ENCODE measurements at places on chromosomes 6 and 20. TPM values are rescaled to one million over a fixed set of nuclear protein-coding genes. Genes with fewer than 3 reads are reported as not detected.
A peak's percentile ranks its signal among the peaks of the same experiment; 100 is the strongest.

- no peak for DNase-seq
Measured at GRCh38 chr20:57770852-57771720, 61.3 kb upstream of the PMEPA1 start.

VSX1 gene
- total RNA-seq = not detected

DNA sequence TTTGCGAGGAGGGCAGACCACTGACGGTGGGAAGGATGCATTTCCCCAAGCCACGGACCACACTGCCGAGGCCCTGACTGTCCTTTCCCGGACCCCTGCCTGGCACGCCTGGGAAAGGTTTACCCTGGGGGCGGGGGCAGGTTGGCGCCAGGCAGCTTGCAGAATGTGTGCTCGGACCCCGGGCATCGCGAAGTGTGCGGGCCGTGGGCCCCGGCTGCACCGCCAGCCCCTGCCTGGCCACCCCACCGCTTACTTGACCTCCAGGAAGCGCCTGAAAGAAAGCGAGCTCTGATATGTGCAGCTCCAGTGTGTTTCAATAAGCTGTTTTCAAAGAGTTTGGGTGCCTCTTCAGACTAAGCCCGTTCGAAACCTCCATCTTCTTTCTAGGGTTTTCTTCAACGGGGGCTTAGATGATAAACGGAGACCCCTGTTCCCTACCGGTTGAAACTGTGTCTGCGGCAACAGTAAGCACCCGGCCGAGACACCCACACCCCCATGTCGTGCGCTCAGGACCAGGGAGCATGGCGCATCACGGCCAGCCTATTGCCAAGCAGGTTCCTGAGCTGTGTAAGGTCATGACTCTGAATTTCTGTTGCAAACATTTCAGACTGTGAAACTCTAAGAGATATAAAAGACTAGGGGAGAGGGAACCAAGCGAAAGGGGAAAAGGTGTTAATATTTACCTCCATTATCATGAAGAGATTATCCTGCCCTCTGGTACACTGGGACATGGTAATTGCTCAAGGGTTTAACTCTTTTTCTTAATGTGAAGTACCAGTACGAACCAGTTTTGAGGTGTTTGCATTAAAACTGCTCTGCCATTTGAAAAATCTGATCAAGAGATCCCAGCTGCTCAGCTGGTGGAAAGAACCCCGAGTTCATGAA lies 231.2 kb upstream of the FOXQ1 start:
- no peak for DNase-seq

DNA sequence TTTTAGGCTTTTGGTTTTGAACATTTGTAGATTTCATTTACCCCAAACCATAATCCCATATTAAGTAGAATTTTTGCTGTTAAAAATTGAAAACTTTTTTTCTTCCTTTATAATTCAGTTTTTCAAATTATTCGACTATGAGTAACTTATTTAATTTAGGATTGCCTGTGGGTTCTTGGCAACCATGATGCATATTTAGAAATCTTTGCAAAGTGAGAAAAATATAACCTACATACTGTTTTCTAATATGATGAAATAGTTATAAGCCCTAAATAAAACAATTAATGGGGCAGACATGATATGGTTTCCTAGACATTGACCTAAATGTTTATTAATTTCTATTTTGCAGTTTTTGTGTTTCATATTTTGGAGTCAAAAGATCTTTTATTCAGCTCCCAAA lies 23.6 kb downstream of the NEDD9 start:
- DNase-seq = no peak

GRCh38 chr20:53445321-53445731 lies 148.3 kb downstream of the ZNF217 start:
- DNase-seq = no peak

WFDC12 gene
- not detected for total RNA-seq

DNA sequence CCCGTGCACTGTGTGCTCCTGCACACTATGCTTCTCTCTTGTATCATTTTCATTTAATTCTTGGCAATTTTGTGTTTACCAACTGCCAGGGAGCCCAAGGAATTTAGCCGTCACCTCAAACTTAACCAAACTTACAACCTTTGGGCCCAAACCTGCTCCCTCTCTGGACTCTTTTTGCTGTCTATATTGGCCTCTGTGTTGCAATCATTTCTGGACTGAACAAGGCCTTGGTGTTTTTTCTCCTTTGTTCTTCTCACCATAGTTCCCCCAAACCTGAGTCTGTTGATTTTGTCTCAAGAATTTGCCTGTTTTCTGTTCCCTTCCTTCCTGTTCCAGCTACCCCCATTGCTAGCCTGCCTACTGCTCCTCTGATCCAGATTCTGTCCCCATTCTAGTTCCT lies 19.2 kb downstream of the DCBLD1 start:
- no peak for DNase-seq

DNA sequence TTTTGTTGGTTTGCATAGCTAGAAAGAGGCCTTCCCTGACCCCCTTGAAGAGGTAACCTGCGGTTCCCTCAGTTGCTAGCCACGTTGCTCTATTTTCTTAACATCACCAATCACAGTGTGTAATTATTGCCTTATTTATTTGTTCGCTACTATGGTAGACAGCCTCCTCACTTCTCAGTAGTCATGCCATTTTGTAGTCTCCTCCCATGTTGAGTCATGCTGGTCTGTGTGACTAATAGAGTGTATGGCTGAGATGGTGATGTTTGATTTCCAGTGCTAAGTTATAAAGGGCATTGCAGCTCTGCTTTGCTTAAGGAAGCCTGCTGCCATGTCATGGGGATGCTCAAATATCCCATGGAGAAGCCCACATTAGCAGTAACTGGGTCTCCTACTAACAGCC lies 236.6 kb upstream of the CHD6 start:
- DNase-seq = peak; percentile 84

DNA sequence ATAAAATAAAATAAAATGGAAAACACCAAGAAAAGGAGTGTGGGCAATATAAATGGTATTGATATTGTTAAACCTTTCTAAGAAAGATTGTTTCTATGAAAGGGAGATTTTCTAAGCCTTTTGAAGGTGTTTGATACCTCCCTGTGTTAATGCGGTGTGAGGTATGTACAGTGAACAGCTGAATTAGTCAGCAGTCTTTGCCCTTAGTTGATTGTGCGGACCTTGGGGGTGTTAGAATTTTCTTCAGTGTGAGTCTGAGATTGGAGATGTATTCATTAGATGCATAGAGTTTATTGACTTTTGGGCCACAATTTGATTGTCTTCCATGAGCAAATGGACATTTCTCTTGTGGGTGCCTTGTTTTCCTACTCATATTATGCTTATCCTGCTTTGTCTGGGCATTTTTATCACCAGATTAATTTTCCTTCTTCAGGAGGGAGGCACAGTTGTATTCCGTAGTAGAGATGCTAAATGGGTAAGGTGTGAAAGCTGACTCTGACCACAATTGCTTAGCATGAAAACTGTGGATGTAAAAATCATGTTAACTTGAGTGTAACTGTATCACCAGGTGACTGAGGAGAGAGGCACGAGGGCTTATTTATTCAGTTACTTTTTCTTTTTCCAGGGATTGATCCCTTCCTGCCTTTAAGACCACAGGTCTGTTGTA lies 42.2 kb downstream of the CDYL start:
- no peak for DNase-seq

MYLK4 gene
- 0.02 TPM for total RNA-seq

MLN gene
- total RNA-seq = not detected

CFAP61 gene
- 0.35 TPM for total RNA-seq

FAXC gene
- total RNA-seq = 5.9 TPM

GRCh38 chr20:23636182-23636907 lies 1.4 kb downstream of the CST3 start:
- DNase-seq = no peak

MYCT1 gene
- 1.8 TPM for total RNA-seq

DNA sequence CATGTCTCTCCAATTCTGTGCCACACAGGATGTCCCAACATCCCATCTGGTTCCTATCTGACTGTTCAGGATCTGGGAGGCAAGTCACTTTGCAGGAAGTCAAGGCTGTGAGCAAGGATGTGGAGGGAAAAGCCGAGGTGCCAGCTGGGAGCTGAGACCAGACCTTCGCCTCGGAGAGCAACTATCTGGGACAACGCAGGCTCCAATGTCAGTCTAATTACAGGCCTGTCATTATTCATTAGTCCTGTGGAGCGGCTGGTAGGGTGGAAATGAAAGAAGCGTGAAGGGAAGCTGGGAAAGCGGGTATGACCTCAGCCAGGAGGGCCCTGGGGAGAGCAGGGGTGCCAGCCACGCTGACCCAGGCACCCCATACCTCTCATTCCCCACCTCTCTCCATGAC lies 147.3 kb downstream of the UNC5CL start:
- DNase-seq = no peak

XKR7 gene
- not detected for total RNA-seq

- DNase-seq = no peak
Measured at GRCh38 chr20:959996-960615, 42.0 kb downstream of the RSPO4 start.

BMP7 gene
- total RNA-seq = 0.03 TPM

SEC63 gene
- 4.0 TPM for total RNA-seq

- DNase-seq = no peak
Measured at GRCh38 chr20:43554369-43554768, 4.5 kb upstream of the SGK2 start.

GRCh38 chr20:58342104-58342945 lies 32.8 kb downstream of the RAB22A start:
- DNase-seq = peak; percentile 76

LY86 gene
- not detected for total RNA-seq

PDE7B gene
- total RNA-seq = 1.3 TPM

- DNase-seq = no peak
Measured at GRCh38 chr6:111129013-111129412, 41.7 kb downstream of the SLC16A10 start.

DNA sequence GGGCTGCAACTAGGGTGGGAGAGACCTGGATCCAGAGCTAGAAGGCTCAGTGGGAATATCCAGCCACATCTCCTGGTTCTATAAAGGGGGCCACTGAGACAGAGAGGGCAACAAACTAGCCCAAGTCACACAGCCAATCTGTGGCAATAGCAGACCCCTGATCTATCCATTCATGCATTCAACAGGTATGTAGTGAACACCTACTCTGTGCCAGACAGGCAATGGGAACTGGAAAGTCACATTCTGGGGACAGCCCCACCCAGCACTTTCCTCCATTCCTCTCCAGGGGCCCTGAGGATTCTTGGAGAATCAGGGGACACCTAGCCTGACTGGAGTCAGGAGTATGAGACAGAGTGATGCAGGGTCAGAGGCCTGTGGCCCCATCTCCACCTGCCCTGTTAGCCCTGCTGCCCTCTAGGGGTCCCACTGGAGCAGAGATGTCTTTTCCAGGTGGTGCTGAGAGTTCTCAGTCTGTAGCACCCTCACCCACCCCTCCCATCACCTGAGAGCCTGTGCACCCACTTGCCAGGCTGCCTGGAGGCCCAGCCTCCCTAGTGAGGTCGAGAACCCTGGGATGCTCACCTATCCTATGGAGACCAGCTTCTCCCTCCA lies 13.6 kb downstream of the BPIFA2 start:
- no peak for DNase-seq

DNA sequence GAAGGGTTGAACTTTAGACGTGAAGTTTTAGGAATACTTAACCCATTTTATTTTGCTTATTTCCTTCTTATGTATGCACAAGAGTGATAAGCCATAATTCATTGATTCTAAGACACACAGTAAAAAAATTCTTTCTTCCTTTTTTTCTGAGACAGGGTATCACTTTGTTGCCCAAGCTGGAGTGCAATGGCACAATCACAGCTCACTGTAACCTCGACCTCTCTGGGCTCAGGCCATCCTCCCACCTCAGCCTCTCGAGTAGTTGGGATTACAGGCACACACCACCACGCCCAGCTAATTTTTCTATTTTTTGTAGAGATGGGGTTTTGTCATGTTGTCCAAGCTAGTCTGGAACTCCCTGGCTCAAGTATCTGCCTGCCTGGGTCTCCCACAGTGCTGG lies 116.6 kb upstream of the RNF24 start:
- DNase-seq = no peak
